ENCODE measurements at places on chromosomes 5 and 9.
A peak's percentile ranks its signal among the peaks of the same experiment; 100 is the strongest.

- H3K27me3 ChIP-seq: no peaks in the 10 kb centered on the region
- no peak overlapping the region for H3K4me3 ChIP-seq
- H3K4me1 ChIP-seq: no peaks in the 10 kb centered on the region
- DNase-seq: no peak
- H3K36me3 ChIP-seq: peaks cover 5% of the 10 kb centered on the region
Measured at GRCh38 chr5:150389531-150390266, 23.0 kb downstream of the CD74 start.

GRCh38 chr5:179120951-179121666 lies 60.9 kb downstream of the ZNF354C start:
- H3K4me3 ChIP-seq: no peak overlapping the region

- H3K4me3 ChIP-seq: no peak overlapping the region
- no peak overlapping the region for H3K27ac ChIP-seq
- H3K36me3 ChIP-seq: no peaks in the 10 kb centered on the region
- no peaks in the 10 kb centered on the region for H3K27me3 ChIP-seq
Measured at GRCh38 chr9:133066181-133066983, 4.6 kb downstream of the CEL start.

DNA sequence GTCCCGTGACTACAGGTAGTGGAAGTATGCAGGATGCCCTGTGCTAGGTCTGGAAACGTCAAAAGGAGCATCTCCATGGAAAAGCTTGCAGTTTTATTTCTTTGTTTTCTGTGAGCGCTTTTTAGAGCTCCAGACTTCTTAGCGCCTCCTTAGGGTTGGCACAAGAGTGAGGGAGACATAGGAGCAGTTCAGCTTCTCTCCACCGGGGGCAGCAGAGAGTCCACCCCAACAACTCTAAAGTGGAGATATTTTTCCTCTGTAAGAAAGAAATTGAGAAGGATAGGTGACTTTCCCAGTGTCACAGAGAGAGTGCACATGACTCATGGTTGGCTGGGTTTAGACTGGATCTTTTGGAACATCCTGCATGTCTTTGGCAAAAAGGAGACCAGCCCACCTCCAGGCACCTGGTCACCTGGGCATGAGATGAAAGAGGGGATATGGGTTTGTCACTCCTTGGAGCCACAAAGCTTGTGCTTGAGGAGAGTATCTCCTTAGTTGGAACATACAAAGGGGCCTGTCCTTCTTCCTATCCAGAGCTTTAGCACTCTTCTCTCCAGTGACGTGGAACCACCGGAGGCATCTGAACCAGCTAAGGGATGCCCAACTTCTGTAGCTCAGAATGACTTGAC lies 637.7 kb downstream of the SEMA5A start:
- H3K4me1 ChIP-seq: no peaks in the 10 kb centered on the region
- H3K36me3 ChIP-seq: no peaks in the 10 kb centered on the region
- no peak overlapping the region for H3K27ac ChIP-seq
- H3K27me3 ChIP-seq: no peaks in the 10 kb centered on the region
- DNase-seq: peak; percentile 1
- no peak overlapping the region for H3K4me3 ChIP-seq

GRCh38 chr9:78533500-78533899 lies 236.6 kb downstream of the PSAT1 start:
- no peak overlapping the region for H3K27ac ChIP-seq
- no peaks in the 10 kb centered on the region for H3K4me1 ChIP-seq
- H3K4me3 ChIP-seq: no peak overlapping the region
- no peak for DNase-seq
- no peaks in the 10 kb centered on the region for H3K36me3 ChIP-seq

DNA sequence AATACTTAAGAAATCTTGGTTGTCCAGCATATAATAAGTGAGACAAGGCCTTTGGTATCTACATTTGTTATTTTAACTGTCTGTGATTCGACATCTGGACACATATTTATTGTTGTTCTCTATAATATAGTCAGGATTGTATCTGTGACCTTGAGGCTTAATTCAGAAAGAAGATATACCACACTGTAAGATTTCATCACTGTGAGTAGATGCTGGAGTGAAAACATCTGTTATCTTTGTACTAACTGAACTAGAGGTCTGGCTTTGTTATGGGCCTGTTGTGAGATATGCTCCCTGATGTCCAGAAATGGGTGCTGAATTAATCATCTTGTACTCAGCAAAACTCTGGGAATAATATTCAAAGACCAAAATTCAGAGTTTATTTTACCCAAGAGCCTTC lies 148.5 kb downstream of the ISOC1 start:
- H3K27ac ChIP-seq: no peak overlapping the region
- no peak overlapping the region for H3K4me3 ChIP-seq
- H3K4me1 ChIP-seq: no peaks in the 10 kb centered on the region
- H3K36me3 ChIP-seq: no peaks in the 10 kb centered on the region
- no peak for DNase-seq
- H3K27me3 ChIP-seq: no peaks in the 10 kb centered on the region

DNA sequence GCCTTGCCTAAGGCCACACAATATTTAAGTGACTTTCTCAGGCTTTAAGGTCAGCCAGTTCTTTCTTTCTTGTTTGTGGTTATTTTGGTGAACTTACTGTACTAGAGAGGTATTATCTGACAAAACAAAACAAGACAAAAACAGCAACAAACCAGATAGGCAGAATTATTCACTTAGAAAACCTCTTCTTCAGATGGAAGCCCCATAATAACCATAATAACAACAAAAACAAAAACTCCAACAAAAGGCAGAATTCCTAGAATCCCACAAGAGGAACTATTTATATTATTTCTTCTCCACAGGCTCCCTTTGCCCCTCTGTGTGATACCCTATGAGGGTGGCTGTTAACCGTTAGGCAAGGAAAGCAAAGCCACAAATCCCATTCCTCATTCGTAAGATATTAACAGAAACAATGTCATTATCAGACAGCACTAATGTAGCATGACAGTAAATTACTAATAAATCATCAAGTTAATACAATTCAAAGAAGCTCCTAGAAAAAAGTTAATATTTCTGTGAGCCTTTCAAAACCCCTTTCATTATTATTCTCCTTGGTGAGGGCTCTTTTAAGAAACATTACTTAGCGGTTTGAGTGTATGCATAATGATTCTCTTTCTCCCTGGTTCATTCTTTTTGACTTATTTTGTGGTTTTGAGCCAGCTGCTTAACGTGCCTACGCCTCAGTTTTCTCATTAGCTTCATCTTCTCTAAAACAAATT lies 274.9 kb downstream of the EFNA5 start:
- no peaks in the 10 kb centered on the region for H3K36me3 ChIP-seq
- H3K27me3 ChIP-seq: peaks cover 13% of the 10 kb centered on the region
- H3K27ac ChIP-seq: no peak overlapping the region
- H3K4me3 ChIP-seq: no peak overlapping the region
- DNase-seq: no peak

- H3K4me1 ChIP-seq: no peaks in the 10 kb centered on the region
- no peak for DNase-seq
- H3K4me3 ChIP-seq: no peak overlapping the region
Measured at GRCh38 chr9:131607591-131607990, 62.3 kb downstream of the PRRT1B start.

DNA sequence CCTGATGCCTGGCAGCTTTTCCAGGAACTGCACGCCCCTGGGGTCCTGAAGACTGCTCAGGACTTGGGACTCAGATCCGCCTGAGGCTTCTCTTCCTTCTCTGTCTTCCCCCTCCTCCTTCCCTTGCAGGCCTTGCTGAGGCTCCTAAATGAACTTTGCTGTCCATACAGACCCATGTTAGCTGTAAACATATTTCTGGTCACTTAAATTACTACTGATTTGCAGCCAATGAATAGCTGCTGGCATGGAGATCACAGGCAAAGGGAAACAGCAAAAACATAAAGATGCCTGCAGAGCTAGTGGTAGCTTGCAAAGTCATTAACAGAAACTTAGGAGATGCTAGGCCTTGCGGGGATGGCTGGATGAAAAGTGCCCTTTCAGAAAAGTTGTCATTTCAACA lies 261.9 kb downstream of the GADD45G start:
- H3K27me3 ChIP-seq: no peaks in the 10 kb centered on the region
- H3K4me1 ChIP-seq: no peaks in the 10 kb centered on the region
- H3K36me3 ChIP-seq: no peaks in the 10 kb centered on the region
- no peak overlapping the region for H3K27ac ChIP-seq
- no peak for DNase-seq
- no peak overlapping the region for H3K4me3 ChIP-seq

GRCh38 chr5:30574761-30575160 lies 618.7 kb upstream of the CDH6 start:
- H3K4me3 ChIP-seq: no peak overlapping the region
- H3K27ac ChIP-seq: no peak overlapping the region
- no peaks in the 10 kb centered on the region for H3K4me1 ChIP-seq

DNA sequence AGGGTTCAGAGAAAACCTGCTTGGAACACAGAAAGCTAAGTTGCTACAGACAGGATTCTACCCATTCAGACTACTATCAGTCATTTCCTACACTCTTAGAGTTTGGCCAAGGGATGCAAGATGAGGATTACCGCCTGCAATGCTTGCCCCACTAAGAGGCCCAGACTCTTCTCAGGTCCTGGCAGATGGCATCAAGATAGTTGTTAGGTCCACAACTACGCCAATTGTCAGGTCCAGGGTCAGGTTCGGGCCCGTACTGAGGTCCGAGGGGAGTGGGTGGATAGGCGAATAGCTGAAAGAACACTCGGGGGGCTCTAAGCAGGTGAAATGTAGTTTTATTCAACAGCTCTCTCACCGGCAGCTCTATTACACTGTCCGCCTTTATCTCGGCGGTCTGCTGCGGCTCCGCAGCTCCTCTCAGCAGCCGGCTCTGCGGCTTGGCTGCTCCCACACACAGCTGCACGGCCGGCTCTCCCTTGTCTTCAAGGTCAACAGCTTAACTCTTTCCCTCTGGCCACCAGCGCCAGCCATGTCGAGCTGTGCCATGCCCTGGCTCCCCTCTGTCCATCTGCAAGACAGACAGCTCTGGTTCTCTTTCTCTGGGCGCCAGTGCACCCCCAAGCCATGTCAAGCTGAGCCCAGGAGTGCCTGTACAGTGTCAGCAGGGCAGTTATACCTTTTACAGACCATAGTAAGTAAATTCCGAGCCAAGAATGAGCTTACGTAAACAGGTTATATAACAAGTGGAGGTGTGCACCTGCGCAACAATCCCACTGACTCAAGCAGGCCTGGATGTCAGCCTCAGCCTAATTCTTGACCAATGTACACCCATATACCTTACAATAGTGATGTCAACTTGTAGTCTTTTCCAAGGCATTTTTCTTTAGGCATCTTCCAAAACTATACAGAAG lies 24.0 kb downstream of the ENC1 start:
- H3K27ac ChIP-seq: no peak overlapping the region
- peaks cover 3% of the 10 kb centered on the region for H3K4me1 ChIP-seq
- no peak for DNase-seq

- no peaks in the 10 kb centered on the region for H3K36me3 ChIP-seq
- no peak for DNase-seq
- H3K27me3 ChIP-seq: peaks cover 29% of the 10 kb centered on the region
- H3K4me1 ChIP-seq: no peaks in the 10 kb centered on the region
- H3K4me3 ChIP-seq: no peak overlapping the region
Measured at GRCh38 chr5:124665625-124666024, 80.8 kb downstream of the ZNF608 start.

DNA sequence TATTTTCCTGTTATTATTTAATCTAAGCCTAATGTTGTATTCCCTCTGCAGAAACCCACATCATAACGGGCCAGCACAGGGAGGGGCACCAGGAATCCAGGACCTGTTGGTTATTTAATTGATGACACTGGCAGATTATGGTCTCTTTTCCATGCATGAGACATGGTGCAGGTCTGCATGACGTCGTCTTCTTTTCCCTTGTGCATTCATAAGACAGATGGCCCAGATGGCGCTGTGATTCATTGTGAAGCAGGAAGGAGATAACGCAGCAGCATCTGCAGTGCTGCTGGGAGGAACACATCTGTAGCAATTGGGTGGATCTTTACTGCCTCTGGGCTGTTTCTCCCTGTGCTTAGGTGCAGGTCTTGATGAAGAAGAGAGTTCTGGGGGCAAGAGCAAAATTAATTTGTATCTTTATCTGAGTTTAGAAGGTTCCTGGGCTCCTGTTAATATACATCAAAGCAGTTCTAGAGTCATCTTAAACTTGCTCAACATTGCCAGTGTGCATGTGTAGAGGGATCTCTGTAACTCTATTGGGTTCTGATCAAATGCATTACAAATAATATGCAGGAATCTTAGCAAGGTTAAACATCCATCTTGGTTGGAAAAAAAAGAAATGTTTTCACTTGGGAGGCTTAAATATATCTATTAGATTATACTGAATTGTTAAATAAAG lies 176.1 kb downstream of the PCSK1 start:
- no peaks in the 10 kb centered on the region for H3K36me3 ChIP-seq
- peaks cover 40% of the 10 kb centered on the region for H3K27me3 ChIP-seq
- no peak for DNase-seq
- peaks cover 4% of the 10 kb centered on the region for H3K4me1 ChIP-seq
- H3K4me3 ChIP-seq: no peak overlapping the region
- H3K27ac ChIP-seq: no peak overlapping the region

GRCh38 chr5:61486476-61486875 lies 154.4 kb downstream of the ZSWIM6 start:
- DNase-seq: no peak
- peaks cover 31% of the 10 kb centered on the region for H3K36me3 ChIP-seq
- no peak overlapping the region for H3K27ac ChIP-seq
- no peaks in the 10 kb centered on the region for H3K27me3 ChIP-seq

GRCh38 chr5:169197343-169197742 lies 103.6 kb downstream of the SLIT3 start:
- no peak for DNase-seq
- no peaks in the 10 kb centered on the region for H3K27me3 ChIP-seq
- no peak overlapping the region for H3K27ac ChIP-seq
- H3K4me1 ChIP-seq: no peaks in the 10 kb centered on the region

DNA sequence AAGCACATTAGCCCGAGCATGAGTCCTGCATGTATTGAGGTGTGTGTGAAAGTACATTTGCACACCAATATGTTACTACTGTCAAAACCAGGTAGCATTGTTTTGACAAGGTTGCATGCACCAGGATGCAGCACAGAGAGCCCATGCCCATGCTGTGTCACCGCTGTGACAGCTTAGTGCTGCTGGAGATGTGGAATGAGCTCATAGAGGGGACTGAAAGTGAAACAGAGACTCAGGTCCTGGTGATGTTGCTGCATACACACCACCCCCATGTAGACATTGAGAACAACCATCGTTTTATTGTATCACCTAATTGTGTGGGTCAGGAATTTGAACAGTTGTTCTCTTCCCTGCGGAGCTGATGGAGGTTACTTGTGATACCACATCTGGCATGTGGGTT lies 53.0 kb downstream of the GADD45G start:
- no peaks in the 10 kb centered on the region for H3K36me3 ChIP-seq
- DNase-seq: peak; percentile 26
- H3K4me3 ChIP-seq: no peak overlapping the region
- peaks cover 19% of the 10 kb centered on the region for H3K27me3 ChIP-seq
- H3K4me1 ChIP-seq: peaks cover 14% of the 10 kb centered on the region
- no peak overlapping the region for H3K27ac ChIP-seq

DNA sequence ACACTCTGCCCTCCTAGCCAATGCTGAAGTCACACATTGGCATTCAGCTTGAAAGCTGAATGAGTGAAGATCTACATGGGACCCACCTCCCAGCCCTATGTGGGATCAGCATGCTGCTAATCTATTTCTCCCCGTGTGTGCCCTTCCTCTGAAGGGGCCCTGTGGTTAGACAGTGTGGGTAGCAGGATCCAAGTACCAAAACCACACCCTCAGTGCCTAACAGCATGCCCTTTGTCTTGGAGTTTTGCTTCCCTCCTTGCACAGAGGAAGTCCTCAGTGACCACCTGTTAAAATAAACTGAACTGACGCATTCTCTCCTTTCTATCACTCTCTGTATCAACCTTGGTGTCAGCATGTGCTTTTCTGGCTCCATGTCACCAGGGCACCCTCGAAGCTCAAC lies 25.0 kb downstream of the SH3TC2 start:
- H3K4me3 ChIP-seq: no peak overlapping the region
- no peak overlapping the region for H3K27ac ChIP-seq
- no peaks in the 10 kb centered on the region for H3K36me3 ChIP-seq
- H3K27me3 ChIP-seq: peaks cover 11% of the 10 kb centered on the region

Data from activated naive CD8-positive, alpha-beta T cell treated with anti-CD3 and anti-CD28 coated beads for 36 hours (primary cell).